Activated T-cell treated with anti-CD3 and anti-CD28 coated beads for 1 hour (primary cell): ENCODE measurements at places on chromosomes 6 and 20.

GRCh38 chr20:39206899-39207564 lies 244.9 kb downstream of the DHX35 start:
- no peak for DNase-seq

DNA sequence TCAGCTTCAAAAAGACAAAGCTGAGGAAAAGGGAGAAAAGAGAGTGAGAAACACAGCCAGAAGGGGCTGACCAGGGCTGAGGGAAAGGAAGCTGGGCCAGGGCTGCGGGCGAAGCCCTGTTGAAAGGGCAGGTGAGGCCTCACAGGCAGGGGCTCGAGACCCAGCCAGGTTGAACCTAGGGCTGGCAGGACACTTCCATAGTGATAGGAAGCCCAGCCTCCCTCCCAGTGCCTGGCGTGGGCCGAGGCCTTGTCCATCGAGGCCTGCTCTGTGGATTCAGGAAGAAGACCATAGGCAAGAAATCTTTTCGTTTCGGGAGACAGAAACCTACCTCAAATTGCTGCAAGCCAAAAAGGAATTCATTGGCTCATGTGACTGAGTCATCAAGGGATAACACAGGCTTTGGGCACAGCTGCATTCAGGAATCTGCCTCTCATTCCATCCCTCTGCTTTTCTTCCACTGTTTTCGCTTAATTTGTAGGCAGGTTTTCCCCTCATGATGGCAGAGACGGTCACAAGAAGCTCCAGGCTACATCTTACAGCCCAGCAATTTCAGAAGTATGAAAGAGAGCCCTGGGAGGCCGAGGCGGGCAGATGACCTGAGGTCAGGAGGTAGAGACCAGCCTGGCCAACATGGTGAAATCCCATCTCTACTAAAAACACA lies 311.1 kb upstream of the SULF2 start:
- DNase-seq: no peak

- DNase-seq: no peak
Measured at GRCh38 chr20:13131688-13132087, 89.4 kb upstream of the ISM1 start.

DNA sequence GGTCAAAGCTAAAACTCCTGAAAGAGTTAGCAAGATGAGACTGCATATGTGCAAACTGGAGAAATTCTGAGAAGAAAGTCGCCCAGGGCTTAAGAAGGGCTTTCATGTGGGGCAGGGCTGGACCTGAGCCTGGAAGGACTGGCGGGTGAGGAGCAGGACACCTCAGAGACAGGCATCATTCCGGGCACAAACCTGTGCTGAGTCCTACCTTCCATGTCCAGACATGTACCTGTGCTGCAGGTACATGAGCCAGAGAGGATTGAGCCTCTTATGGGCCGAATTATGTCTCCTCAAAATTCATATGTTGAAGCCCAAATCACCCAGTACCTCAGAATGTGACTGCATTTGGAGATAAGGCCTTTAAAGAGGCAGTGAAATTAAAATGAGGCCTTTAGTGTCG lies 171.0 kb downstream of the QRSL1 start:
- no peak for DNase-seq

- DNase-seq: no peak
Measured at GRCh38 chr6:44435500-44435899, 48.0 kb downstream of the CDC5L start.

DNA sequence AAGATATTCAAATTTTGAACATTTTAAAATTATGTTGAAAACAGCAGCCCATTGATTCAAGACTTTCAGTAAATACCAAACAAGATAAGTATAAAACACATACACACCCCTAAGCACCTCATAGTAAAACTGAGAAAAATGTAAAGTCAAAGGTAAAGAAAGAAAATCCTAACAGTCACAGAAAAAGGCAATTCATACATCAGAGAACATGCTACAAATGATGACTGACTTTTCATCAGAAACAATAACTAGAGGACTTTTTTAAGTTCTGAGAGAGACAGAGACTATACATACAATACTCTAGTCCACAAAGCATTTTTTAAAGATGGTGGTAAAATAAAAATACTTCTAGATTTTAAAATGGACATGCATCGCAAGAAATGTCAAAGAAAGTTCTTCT lies 111.0 kb downstream of the PFDN4 start:
- no peak for DNase-seq

- DNase-seq: no peak
Measured at GRCh38 chr6:86969573-86969972, 32.2 kb downstream of the HTR1E start.

DNA sequence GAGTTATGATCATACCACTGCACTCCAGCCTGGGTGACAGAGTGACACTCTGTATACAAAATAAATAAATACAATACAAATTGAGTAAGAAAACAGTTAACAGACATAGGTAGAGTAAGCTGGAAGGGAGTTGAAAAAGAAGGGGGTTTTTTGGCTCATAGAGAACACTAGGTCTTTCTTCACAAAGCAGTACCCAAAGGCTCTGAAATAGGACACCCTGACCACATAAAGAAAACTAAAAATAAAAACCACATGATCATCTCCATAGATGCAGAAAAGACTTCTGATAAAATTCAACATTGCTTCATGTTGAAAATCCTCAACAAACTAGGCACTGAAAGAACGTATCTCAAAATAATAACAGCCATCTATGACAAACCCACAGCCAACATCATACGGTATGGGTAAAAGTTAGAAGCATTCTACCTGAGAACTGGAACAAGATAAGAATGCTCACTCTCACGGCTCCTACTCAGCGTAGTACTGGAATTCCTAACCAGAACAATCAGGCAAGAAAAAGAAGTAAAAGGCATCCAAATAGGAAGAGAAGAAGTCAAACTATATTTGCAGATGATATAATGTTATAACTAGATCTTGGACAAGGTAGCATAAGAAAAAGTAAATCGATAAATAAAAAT lies 48.6 kb downstream of the TOMM6 start:
- no peak for DNase-seq

DNA sequence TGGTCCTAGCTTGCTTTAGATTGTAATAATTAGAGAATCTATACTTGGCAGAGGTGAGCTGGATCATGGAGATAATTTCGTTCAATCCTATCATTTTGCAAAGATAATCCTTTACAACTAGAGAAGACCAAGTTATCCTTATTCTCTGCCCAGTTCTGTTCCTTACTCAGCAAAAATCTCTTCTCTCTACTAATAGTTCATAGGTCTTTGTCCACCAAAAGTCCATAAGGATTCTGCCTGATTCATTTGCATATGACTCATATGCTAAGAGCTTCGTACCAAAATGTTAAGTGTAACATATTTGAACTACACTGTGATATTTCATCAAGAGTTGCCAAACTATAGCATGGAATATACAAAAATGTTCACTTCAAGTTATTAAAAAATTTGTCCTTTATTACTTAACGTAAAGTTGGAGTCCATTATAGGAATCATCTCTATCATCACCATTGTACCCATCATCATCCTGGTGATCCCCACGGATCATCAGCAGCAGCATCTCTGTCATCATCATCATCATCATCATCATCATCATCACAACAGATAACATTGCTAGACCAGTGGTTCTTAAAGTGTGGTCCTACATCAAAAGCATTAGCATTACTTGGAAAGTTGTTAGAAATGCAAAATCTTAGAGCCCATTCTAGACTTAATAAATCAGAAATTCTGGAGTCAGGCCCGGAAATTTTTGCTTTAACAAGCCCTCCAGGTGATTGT lies 463.0 kb downstream of the DHX35 start:
- no peak for DNase-seq

- peak; percentile 44 for DNase-seq
Measured at GRCh38 chr20:33862709-33863403, 51.7 kb downstream of the CHMP4B start.

DNA sequence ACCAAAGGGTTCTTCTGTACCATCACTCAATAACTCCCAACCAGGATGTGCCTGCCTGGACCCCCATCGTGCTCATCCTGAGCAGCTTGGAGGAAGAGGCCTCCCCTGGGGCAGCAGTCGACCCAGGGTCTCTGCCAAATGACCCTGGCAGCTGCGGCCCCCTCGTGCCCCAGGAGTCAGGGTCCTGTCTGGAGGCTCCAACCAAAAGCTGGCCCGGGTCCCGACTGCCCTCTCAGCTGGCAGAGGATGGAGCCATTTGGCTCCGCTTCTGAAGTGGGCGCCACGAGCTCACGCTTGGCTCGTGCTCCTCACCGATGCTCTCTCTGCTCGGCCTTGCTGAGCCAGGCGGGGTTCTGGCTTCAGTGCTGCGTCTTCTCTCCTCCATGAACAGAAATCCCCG lies 56.8 kb downstream of the TFAP2C start:
- DNase-seq: no peak

DNA sequence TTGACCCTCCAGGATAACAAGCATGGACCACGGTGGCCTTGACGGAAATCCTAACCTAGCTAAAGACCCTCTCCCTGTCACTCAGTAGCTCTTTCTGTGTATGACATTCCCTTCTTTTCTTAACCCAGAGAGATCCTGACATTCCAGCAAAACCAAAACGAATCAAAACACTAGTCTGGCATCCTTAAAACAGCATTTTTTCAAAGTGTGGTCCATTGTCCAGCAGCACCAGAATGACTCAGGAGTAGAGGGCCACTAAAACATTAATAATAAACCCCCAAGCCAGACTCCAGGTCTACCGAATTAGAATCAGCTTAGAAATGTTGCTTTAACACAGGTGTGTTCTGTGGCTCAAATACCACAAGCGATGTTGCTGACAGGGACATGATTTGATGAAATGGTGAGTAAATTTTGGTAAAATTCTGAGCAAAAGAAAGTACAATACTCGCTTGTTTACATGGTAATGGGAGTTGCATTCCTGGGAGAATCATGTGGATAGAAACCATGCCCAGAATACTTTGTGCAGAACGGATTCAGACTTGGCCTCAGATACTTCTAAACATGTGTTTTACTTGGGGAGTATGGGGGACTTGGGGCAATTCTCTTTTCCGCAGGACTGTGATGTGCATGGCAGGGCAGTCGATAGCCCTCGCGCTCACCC lies 174.2 kb upstream of the KCNG1 start:
- DNase-seq: no peak

GRCh38 chr6:4522453-4522852 lies 253.8 kb upstream of the CDYL start:
- DNase-seq: no peak

DNA sequence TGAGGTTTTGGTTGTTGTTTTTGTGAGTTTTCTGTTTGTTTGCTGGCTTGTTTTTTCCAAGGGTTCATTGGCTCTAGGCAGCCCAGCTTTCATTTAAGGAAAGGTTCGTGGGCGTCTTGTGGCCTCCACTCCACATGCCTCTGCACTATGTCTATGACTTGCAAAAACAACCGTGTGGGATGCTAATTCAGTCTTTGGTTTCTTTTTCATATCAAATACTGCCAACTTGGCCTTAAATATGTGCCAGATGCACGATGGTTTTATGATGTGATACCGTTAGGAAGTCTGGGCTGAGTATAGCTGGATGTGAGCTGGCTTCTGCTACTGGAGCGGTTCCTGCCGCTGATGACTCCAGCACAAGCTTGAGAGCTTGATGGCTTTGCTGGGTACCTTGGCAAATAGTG lies 96.3 kb downstream of the BMP2 start:
- DNase-seq: no peak

- no peak for DNase-seq
Measured at GRCh38 chr6:54267798-54268197, 40.4 kb upstream of the TINAG start.

GRCh38 chr6:35365594-35366203 lies 23.3 kb downstream of the PPARD start:
- no peak for DNase-seq

- DNase-seq: no peak
Measured at GRCh38 chr6:163935158-163935762, 520.7 kb downstream of the QKI start.

- DNase-seq: no peak
Measured at GRCh38 chr6:125945378-125946141, 11.0 kb upstream of the HINT3 start.

GRCh38 chr20:19750907-19751636 lies 7.0 kb upstream of the RIN2 start:
- no peak for DNase-seq

- peak; percentile 5 for DNase-seq
Measured at GRCh38 chr6:52420668-52421358, 671 bp downstream of the EFHC1 start.

DNA sequence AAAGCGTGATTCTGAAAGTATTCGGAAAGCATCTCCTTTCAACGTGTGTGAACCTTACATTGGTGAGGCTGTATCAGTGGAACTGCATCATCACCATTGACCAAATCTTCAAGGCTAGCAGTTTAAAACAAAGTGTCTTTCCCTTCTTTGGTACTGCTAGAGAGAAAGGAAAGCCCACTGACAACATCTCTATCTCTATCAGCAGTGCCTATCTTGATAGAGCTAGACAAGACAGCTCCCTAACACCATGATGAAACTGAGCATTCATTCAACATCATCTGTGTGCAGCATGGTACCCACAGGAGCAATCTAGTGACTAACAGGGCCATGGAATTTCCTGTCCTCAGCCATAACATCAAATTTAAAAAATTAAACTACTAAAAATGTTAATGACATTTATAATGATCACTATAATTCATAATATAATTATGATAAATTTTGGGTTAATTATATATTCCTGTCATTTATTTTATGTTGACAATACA lies 31.5 kb upstream of the EDN1 start:
- no peak for DNase-seq

DNA sequence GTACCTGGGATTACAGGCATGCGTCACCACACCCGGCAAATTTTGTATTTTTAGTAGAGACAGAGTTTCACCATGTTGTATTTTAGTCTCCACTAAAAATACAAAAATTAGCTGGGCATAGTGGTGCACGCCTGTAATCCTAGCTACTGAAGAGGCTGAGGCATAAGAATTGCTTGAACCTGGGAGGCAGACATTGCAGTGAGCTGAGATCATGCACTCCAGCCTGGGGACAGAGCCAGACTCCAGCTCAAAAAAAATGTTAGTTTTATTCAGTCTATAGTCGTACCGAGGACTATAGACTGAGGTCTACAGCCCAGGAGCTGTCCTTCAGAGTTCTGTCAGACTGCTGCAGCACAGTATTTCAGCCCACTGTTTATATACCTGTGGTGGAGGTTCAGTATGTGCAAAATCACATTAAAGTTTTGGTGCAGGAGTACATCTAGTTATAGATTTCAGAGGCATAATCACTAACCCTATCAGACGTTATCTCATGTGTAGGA lies 3.6 kb upstream of the CASP8AP2 start:
- no peak for DNase-seq

GRCh38 chr6:21533678-21534077 lies 59.9 kb upstream of the SOX4 start:
- no peak for DNase-seq

GRCh38 chr6:138430361-138431145 lies 26.5 kb downstream of the HEBP2 start:
- no peak for DNase-seq

DNA sequence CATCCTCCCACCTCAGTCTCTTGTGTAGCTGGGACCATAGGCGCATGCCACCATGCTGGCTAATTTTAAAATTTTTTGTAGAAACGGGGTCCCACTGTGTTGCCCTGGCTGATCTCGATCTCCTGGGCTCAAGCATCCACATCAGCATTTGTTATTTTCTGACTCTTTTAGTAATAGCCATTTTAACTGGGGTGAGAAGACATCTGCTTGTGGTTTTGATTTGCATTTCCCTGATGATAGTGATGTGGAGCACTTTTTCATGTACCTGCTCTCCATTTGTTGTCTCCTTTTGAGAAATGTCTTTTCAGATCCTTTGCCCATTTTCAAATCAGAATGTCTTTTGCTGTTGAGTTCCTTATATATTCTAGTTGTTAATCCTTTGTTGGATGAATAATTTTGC lies 22.2 kb upstream of the TULP4 start:
- no peak for DNase-seq
